ENCODE measurements at places on chromosomes 3 and 15. TPM values are rescaled to one million over a fixed set of nuclear protein-coding genes. Genes with fewer than 3 reads are reported as not detected.

Gene MCF2L2
- 0.34 TPM for total RNA-seq

GRCh38 chr15:69476704-69477473 lies 24.3 kb downstream of the RPLP1 start:
- no peak for DNase-seq

Gene RBM5
- total RNA-seq, result 66.6 TPM

- peak; percentile 59 for DNase-seq
Observed at GRCh38 chr3:13018043-13018451, 55.2 kb downstream of the IQSEC1 start.

Gene ZNF662
- 6.3 TPM for total RNA-seq

DNA sequence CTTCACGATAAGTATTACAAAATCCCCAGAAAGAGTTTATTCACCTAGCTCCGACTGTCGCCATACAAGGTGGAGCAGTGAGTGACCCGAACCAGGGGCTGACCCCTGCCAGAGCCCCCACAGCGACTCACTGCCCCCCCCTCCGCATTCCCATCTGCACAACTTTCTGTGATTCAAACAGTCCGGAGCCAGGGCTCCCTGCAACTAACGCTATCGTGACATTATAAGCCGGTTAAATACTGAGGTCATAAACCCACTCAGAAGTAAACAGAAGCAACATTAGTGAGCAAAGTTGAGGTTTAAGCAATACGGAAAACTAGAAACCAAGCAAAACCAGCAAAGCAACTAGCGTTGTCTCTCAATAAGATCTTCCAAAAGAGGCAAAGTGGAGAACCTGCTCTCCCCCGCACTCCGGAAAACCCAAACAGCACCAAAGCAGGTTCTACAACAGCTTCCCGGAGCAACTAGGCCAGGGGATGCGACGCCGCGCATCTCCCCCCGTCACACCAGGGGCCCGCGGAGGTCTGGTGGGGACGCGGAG lies 642 bp downstream of the SCAP start:
- DNase-seq, result no peak

Gene CNBP
- 378 TPM for total RNA-seq

DNA sequence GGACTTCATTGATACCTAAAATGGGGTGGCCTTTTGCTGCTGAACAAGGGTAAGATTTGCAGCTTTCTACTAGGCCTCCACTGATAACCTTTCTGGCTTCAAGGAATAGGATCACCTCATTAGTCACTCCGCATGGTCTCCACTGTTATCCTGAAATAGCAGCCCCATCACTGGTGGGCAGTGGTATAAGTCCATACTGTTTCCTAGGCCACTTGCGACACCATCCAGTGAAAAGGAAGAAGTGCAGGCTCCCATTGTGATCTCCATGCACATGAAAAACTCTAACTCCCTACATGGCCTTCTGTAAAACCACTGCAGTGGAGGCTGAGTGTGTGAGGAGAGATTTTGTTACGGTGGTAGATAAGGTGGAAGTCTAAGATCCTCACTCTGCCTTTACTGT lies 1455.9 kb downstream of the SI start:
- no peak for DNase-seq

- DNase-seq, result no peak
Observed at GRCh38 chr3:56415652-56416051, 52.6 kb downstream of the ERC2 start.

GRCh38 chr3:38521391-38521987 lies 25.3 kb downstream of the EXOG start:
- DNase-seq, result peak; percentile 49

Gene SLC6A1
- total RNA-seq, result 1.1 TPM
